ENCODE measurements at places on chromosomes 5 and 9.

GRCh38 chr5:158305861-158306260 lies 446.9 kb upstream of the CLINT1 start:
- no peak for DNase-seq

GRCh38 chr5:158133369-158133768 lies 274.4 kb upstream of the CLINT1 start:
- DNase-seq = no peak

GRCh38 chr5:158920736-158921135 lies 179.0 kb downstream of the EBF1 start:
- DNase-seq = no peak

DNA sequence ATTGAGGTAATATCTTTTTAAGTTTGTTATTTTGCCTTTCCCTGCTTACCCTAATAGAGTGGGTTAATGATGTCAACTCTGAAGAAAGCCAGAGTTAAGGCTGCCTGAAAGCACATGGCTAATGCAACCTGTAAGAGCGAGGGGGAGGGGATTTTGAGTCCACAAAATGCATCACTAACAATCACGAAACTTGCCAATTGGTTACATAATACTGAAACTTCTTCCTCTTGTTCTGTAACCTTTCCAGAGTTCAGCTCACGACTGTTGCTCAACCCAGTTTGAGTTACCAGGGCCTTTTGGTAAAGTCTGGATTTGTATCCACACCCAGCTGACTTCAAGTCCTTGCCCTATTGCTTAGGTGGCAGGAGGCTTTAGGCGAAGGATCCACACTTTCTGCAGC lies 308.8 kb downstream of the EFNA5 start:
- no peak for DNase-seq

GRCh38 chr9:136170006-136170901 lies 34.7 kb downstream of the LHX3 start:
- DNase-seq = peak; percentile 26

DNA sequence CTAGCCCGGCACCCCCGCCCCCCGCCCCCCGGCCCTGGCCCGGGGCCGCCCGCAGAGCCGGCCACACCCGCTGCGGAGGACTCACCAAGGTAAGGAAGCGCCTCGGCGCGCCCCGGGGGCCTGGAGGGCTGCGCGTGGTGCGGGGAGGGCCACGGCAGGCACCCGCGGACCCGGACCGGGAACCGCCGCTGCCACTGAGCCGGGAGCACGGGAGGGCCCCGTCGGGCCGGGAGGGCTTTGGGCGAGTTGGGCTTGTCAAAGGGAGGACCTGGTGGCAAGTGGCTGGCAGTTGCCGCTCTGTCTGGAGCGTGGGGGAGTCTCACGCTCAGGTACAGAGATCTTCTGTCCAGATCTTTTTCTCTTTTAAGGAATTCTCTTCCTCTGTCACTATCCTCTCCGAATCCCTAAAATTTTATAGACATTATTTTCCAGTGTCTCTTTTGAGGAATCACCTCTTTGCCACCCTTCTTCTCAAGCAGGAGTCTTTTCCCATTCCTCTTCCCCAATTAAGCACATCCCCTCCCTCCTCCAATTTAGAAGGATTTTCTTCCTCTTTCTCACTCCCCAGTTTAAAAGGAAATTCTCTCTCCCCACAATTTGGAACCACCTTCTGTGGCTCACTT lies 11.3 kb upstream of the LHX2 start:
- DNase-seq = no peak

DNA sequence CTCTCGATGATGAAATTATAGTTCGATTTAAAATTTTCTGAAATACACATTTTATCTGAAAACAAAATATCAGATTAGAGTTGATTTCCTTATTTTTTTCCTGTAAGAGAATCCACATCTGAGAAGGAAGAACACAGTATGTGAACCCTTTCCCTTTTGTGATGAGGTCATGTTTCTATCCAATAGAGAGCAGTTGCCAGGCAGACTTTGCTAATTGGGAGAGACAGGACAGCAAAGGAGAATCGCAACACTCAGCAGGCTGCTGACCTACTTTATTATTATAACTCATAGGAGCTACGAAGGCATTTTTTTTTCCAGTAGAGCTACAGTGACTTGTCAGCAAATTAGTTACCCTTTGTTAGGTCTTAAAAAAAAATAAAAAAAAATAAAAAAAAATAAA lies 242.1 kb downstream of the HCN1 start:
- DNase-seq = no peak

DNA sequence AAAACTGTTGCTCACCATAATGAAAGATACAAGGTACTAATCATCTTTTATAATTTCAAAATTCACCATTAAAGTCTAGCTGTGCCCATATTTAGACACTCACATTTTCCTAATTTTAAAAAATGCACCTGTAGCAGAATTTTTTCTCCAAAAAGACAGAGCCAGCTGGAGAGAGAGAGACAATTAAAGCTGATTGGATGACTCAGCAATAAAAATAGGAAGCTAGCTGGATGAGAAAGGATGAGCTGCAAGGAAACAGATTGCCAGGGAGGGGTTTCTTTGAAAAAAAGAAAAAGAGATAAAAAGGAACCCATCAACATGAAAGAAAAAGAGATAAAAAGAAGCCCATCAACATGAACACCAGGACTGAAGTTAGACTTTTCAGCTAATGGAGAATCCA lies 73.8 kb downstream of the HCN1 start:
- no peak for DNase-seq

DNA sequence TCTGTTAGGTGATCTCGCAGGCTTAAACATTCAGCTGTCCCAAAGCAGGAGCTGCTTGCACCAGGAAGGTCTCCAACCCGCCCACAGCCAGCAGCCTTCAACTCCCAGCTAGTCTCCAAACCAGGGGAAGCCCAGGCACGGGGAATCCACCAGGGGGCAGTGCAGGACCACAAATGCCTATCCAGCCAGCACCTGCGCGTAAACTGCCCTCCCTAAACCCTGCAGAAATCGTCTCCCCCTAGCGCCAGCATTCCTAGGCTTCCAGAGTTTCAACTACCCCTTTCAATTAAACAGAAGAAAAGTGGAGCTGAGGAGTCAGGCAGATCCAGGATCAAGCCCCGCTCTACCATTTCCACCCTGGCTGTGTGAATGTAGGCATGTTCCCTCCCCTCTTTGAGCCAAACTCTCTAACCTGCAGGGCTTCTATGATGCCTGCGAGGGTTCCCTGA lies 72.0 kb downstream of the HRH2 start:
- DNase-seq = peak; percentile 86

- DNase-seq = no peak
These were observed 51.2 kb downstream of the SHB start for GRCh38 chr9:38017885-38018186.

DNA sequence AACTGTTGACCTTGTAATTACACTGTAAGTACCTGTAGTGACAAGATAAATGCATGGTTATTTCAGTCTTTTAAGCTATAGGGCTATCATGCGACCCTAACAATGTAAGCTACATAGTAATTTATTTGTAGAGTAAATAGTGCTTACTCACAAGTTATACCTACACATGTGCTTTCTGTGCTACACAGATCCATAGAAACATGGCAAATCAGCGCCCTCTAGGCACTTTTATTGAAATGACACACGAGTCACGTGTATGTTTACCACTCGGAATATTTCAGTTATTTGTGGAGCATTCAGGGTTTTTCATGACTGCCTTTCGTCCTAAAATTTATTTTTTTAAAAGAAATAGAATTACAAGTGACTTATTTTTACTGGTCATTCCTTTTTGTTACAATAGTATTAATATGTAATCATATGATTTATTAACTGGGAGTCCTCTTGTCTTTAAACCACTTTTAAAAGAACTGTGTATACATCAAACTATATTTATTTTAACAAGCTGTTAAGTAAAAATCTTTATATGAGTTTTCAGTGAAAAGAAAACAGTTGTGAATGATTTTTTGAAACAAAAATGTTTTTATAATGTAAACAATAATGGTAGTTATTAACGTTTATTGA lies 1242.3 kb upstream of the WWC1 start:
- DNase-seq = no peak

- no peak for DNase-seq
These were observed 14.0 kb downstream of the PRUNE2 start for GRCh38 chr9:76891874-76892273.

DNA sequence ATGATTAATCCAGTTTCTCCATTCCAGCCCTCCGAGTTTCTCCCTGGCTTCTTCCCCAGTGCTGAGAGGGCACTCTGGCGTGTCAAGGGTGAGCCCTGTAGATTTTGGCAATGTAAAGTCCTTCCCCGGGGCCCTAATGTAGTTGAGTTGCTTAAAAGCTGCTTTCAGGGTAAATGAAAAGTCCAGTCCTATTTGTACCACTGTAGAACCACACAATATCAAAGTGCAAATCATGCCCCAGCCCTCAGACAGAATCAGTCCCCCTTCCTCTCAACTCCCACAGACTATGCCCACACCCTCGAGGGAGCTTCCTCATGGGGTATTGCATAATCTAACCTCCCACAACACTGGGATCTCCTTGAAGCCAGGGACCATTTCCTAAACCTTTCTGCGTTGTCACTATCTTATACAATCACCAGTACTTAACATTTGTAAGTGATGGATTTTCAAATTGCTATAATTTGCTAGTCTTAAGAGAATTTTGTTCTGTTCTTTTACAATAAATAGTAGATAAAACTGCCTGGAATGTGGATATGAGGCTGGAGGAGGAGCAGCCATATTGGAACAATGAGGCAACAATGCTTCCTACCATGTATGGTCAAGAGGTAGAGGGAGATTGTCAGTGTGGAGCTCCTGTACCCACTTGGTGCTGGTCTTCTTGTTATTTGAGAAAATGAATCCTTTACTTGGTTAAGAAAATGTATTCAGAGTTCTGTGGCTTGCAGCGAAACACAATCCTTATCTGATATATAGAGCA lies 34.4 kb downstream of the ZNF366 start:
- DNase-seq = no peak

- peak; percentile 28 for DNase-seq
These were observed at the start of gene CPLANE1 for GRCh38 chr5:37248970-37249814. TSS of gene CPLANE1 (minus strand) at chr5:37249376. CDS start at chr5:37247698, 1,678 bp downstream.

DNA sequence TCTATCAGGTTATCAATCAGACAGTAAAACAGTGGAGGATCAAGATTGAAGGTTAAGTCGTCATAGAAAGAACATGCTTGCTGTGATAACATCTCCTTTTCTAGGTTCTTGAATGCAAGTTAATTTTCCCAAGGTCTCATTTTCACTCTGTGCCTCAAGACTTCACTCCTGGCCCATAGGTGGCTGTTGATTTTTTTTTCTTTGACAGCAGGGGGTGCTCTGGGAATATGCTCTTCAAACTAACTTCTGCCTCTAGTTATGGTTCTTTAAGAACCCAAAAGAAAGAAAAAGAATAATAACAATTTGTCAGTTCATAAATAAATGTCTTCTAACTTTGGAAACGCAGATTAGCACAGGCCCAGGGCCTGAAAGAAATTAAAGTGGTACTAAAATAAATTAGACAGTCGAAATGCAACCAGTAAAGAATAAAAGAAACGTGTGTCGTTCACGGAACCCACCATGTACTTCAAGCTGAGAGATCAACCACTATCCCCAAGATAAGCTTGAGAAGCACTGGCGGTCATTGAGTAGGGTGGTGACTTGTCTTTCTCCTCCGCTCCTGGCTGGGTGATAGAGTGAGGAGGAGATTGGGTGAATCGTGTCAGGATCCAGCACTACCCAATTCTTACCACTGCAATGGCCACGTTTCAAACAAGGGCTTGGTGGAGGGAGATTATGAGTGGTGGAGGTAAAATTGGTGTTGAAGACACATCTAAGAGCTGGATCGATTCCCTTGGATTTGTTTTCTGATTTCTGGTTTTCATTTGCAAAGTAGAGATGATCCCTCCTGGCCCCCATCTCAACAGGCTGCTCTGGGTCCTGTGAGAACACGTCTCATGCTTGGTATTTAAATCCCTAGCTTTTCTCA lies 93.4 kb upstream of the IRX4 start:
- DNase-seq = no peak

DNA sequence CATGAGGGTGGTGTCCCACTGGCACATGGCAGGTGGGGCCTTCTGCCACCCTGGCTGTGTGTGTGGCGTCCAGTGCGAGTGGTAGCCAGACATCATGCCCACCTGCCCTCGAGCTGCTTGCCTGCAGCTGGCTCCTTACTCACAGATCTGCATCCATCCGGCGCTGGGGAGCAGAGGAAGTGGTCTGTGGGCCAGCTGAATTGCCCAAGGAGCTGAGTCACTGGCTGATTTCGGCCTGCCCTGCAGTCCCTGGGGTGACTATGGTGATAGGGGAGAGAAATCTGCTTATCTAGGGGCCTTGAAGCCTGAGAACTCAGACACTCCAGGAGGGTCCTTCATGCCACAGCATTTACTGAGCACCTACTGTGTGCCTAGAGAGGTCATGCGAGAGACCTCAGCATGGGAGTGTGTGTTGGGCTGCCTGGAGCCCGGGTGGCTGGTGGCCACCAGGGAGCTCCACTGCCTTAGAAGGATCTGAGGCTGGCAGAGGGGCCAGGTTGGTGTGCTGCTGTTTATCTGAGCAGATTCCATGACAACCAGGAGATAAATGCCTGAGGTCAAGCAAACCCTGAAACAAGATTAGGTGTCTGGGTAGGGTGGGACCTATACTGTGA lies 57.1 kb downstream of the SLC22A5 start:
- peak; percentile 29 for DNase-seq

GRCh38 chr9:111621895-111622480 lies 9.1 kb upstream of the DNAJC25 start:
- DNase-seq = no peak

DNA sequence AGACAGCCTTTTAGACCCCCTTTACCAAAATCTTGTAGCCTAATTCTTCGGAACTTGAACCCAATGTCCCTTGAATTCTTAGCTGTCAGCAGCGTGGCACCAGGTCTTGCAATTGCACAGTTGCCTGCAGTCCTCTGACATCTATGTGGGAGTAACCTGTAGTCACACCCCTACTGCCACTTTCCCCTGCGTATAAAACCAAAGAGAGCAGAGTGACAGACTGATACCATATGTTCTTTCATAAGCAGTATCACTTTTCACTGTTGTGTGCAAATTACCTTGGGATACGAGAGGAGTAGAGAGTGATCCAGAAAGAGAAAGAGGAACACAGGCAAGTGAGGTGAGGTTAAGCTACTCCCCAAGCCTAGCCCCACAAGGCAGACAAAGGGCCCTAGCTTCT lies 364.3 kb upstream of the ADAMTSL1 start:
- DNase-seq = no peak

GRCh38 chr5:78537821-78538220 lies 110.8 kb downstream of the LHFPL2 start:
- no peak for DNase-seq

GRCh38 chr5:111627862-111628261 lies 115.5 kb upstream of the STARD4 start:
- DNase-seq = no peak

DNA sequence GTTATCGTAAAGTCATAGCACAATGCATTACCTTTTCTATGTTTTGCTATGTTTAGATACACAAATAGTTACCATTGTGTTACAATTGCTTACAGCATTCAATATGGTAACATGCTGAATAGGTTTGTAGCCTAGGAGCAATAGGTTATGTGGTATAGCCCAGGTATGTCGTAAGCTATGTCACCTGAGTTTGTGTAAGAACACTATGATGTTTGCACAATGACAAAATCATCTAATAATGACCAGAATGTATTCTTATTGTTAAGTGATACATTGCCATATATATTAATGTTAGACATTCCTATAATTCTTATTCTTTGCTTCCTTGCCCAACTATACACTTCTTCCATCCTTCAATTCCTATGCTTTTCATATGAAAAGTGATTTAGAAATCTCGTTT lies 18.2 kb upstream of the DAB2 start:
- no peak for DNase-seq

All from activated CD4-positive, alpha-beta T cell treated with anti-CD3 and anti-CD28 coated beads for 1 hour (primary cell).